Occipital lobe (tissue), 3 donors: ENCODE measurements at places on chromosomes 2 and 18. TPM values are rescaled to one million over a fixed set of nuclear protein-coding genes. Genes with fewer than 3 reads are reported as not detected.

The SCG2 gene
- 52.9 TPM for total RNA-seq

The ANTXR1 gene
- total RNA-seq: 9.8 TPM

The MAL gene
- not detected for total RNA-seq

The PTCD3 gene
- total RNA-seq: 114 TPM

The TCF7L1 gene
- 1.1 TPM for total RNA-seq

The TCF23 gene
- total RNA-seq: not detected

The GALNT14 gene
- total RNA-seq: 4.7 TPM

The NETO1 gene
- total RNA-seq: 47.7 TPM

The HRH4 gene
- not detected for total RNA-seq

The PCGF1 gene
- total RNA-seq: 6.4 TPM

The HOXD1 gene
- total RNA-seq: not detected

The RPIA gene
- 10.5 TPM for total RNA-seq

The TNS1 gene
- total RNA-seq: 3.1 TPM

- no peak for DNase-seq
Observed at GRCh38 chr2:223046470-223047040, 5.4 kb upstream of the KCNE4 start.

DNA sequence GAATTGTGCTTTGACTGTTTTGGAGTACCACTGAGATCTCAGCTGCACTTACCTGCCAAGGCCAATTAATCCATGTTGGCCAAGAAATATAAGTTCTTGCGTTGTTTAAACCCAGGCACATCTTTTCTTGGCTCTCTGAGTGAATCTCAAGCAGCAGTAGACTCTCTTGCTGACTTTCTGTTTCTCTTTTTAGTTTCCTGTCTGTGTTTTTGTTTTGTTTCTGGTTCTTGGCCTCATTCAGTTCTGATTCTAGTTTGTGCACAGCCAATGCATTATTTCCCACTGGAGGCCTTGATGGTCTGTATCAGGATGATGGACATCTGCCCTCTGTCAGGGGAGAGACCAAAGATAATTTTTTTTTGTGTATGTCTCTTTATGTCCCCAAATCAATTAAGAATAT lies 379.4 kb downstream of the CDH2 start:
- no peak for DNase-seq

- DNase-seq: no peak
Observed at GRCh38 chr2:32671885-32672533, 44.2 kb downstream of the TTC27 start.

- no peak for DNase-seq
Observed at GRCh38 chr18:56373601-56374000, 264.8 kb downstream of the TXNL1 start.

- DNase-seq: no peak
Observed at GRCh38 chr2:108637304-108637669, 82.0 kb upstream of the RANBP2 start.

- no peak for DNase-seq
Observed at GRCh38 chr2:197274937-197275336, 35.6 kb downstream of the ANKRD44 start.

- no peak for DNase-seq
Observed at GRCh38 chr2:180949896-180950295, 30.5 kb upstream of the UBE2E3 start.

DNA sequence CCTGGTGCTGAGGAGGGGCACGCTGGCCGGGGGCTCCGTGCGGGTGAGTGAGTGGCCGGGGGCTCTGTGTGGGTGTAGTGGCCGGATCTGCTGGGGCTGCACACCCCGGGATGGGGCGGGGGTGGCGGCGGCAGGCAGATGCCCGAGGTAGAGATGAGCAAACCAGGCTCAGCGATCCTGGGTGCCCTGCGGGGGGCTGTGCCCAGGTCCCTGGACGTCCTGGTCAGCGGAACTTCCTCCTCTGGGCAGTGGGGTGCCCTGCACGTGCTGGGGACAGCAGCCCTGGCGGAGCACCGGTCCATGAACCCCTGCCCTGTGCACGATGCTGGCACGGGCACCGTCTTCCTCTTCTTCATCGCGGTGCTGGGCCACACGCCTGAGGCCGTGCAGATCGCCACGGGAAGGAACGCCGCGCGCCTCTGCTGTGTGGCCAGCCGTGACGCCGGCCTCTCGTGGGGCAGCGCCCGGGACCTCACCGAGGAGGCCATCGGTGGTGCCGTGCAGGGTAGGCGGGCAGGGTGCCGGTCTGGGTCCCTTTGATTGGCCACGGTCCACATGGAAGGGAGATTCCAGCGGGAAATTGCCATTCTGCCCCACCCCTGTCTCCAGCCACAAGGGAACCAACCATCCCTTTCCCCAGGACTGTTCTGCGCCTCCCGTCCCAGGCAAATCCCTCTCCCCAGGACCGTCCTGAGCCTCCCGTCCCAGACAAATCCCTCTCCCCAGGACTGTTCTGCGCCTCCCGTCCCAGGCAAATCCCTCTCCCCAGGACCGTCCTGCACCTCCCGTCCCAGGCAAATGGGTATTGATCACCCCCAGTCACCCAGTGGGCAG lies 5.9 kb downstream of the NEU4 start:
- DNase-seq: no peak

GRCh38 chr2:130185896-130186295 lies 3.8 kb downstream of the MZT2B start:
- DNase-seq: no peak

DNA sequence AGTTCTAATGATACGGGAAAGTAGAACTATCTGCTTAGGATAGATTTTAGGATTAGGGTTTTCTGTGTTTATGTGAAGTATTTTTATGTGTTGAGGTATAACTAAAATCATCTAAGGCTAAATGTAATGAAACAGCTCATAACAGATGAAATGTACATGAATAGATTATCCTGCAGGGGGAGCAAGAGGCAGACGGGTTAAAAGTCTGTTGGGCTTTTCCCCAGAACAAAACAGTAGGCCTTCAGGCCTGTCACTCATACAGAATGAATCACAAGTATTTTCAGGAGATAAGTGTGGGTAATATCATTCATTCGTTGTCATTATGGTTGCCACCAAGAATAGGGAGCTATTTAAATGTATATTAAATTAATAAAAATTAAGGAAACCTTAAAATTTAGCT lies 107.9 kb upstream of the IL1R2 start:
- no peak for DNase-seq

DNA sequence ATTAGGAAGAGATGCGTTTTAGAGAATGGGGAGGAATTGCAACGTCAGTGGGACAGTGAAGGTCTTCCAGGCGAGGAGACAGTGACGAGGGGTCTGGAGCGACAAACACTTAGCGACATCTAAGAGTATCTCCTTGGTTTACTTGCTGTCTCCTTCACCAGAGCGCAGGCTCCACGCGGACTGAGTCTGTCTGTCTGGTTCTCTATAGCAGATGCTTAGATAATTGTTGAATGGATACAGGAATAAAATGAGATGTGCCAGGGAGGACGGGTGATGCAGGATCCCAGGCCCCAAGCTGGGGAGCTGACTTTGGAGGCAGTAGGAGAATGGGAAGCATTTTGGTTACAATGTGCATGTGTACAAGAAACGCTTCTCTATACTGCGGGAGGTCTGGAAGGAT lies 56.9 kb upstream of the SMAD7 start:
- DNase-seq: no peak

DNA sequence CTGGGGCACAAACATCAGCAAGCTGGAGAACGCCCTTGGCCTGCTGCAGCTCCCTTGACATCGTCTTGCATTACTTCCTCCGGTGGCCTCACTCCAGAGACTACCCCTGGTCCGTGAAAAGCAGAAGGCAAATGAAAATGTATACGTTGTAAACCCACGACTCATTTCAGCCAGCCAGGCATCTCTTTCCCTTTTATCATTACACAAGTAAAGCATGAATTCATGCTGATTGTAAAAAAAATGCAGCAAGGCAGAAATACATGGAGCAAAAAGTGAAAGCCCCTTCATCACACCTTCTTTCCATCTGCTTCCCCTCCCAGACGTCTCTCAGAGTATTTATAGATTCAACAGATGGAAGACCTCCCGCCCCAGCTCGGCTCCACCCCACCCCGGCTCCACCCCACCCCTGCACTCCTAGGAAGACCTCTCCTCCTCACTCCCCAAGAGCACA lies 41.6 kb upstream of the RALBP1 start:
- DNase-seq: no peak

DNA sequence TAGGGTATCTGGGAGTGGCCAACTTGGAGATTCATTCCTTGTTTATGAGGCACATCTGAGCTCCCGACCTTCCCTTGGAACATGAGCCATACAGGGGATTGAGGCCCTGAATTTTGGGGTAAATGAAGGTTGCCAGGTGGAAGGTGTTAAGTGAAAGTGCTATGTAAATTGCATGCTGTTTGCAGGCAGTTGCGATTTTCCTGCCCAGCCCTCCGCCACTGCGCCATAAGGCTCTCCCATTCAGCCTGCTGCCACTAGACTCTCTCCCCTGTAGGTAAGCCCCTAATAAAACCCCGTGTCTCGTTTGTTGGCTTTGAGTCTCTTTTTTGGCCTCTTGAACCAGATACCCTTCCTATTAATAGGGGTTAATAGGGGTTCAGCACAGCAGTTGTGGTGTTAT lies 33.8 kb downstream of the PCARE start:
- DNase-seq: no peak

- no peak for DNase-seq
Observed at GRCh38 chr2:191688934-191689695, 11.2 kb downstream of the NABP1 start.

DNA sequence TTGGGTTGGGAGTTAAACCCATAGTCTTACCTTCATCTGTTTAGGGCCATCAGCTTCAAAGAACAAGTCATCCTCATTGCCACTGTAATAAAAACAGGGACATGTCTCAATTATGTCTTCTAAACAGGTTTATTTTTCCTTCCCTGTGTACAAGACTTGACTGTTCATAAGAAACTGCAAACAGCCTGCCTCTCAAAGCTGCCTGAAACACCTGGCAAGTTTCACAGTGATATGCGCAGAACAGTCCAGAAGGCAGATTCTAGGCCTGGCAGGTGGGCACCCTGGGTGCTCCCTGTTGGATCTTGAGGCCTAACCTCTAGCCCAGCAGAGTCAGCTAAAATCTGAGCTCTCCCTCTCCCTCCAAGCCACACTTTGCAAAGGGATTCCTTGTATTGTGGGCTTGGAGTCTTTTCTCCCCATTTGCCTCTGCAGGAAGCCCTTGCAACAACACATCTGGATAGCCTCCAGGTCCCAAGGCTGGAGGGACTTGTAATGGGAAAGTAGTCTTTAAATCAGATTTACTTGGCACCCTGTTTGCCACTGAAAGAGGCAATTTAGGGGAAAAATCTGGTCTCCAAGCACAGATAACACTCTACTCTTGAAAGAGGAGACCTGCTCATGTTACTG lies 930 bp downstream of the IL1B start:
- DNase-seq: no peak

DNA sequence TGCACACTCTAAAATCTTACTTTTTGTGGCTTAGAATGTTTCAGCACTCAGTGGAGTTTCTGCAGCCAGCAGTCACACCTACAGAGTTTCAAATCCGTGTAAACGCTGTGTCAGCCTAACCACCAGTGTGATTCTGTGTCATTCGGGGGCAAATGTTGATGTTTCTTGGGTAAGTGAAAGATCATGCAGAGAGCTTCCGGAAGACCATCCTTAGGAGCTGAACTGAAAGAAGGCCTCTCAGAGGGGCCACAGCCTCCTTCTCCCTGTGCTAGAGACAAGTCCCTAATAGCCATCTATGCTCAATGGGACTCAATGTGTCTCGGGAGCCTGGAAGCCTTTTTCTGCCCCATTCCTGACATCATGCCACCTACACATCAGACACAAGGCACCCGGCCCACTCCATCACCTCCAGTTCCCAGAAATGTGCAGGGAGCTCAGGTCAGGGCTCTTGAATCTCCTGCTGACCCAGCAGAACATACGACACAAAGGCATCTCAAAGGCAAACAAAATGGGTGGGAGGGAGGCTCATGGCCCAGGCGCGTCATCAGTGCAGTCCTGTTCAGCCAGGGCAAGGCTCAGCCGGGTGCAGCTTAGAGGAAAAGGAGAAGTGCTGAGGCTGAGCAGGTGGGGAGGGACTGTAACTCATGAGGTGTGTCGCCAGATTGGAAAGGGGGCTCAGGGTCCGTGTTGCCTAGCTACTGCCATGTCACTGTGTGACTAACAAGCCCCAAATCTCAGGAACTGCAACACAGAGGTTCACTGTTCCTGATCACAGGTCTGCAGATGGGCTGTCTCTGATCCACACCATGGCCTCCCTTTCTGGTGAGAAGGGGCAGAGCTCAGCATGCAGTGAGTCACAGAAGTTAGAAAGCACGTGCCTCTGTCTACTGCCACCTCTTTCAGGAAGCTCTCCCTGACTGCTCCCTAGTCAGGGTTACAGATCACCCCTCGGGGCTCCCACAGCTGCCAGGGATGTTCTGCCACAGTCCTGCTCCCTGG lies 82.0 kb downstream of the SMAD7 start:
- no peak for DNase-seq

- DNase-seq: peak; percentile 89
Observed at GRCh38 chr2:85433511-85434089, 15.1 kb downstream of the SH2D6 start.

DNA sequence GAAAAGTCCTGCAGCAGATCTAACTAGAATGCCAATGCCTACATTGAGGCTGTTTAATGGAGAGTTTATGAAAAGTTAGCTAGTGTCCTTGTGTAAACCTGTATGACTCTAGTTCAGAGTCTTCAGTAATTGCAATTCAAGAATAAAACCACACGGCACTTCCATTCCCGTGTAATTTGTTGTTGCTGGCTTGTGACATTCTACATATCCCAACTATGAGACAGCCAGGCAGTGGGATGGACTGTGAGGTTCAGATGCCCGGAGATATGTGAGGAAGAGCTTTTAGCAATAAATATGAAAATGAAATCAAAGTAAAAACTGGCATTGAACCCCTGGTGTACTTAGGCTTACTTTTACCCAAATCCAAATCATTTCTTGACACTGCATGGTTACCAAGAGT lies 263.4 kb downstream of the NEDD4L start:
- no peak for DNase-seq

- DNase-seq: no peak
Observed at GRCh38 chr18:50097702-50098101, 97.2 kb downstream of the MYO5B start.

DNA sequence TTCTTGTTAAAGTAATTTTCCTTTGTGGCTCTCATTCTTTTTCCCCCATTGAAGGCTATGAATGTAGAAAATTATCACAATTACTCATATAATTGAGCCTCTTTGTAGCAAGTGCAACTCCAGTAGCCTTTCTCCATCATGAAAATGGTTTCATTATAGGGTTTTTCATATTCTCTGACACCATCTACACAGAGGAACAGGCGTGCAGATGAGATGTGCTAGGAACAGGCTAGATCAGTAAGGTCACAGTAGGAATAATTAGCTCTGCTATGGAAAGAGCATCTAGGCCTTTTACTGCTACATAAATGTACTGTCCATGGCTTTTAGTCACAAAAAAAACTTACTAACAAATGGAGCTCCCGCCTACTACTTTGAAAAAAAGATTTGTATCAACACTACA lies 12.6 kb upstream of the DLX1 start:
- DNase-seq: no peak

GRCh38 chr2:16201848-16202247 lies 261.5 kb downstream of the MYCN start:
- DNase-seq: no peak

GRCh38 chr2:41886145-41886664 lies 161.6 kb upstream of the PKDCC start:
- no peak for DNase-seq
